Stimulated activated CD8-positive, alpha-beta memory T cell treated with anti-CD3 and anti-CD28 coated beads, Interleukin-7, amount 100 ng/mL, for 1 hour (primary cell): ENCODE measurements at places on chromosomes 7 and 10.

- DNase-seq, result no peak
These were observed 139.6 kb downstream of the CDH23 start for GRCh38 chr10:71536332-71536731.

DNA sequence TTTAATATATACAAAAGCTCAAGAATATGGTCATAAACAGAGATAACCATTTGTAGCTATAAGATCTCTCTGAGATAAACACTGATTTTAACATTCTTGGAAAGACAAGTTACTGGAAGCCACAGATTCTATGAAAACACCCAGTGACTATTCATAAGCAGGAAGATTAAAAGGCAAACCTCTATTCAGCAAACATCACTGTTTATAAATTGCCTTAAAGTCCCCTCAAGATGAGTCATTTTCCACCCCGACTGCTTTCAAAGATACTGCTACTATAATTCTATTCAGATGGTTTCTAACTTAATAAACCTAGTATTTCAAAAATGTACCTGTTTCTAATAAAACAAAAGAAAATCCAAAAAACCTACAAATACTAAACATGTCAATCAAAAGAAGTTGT is 21.0 kb downstream of the TM9SF3 start:
- DNase-seq, result no peak

DNA sequence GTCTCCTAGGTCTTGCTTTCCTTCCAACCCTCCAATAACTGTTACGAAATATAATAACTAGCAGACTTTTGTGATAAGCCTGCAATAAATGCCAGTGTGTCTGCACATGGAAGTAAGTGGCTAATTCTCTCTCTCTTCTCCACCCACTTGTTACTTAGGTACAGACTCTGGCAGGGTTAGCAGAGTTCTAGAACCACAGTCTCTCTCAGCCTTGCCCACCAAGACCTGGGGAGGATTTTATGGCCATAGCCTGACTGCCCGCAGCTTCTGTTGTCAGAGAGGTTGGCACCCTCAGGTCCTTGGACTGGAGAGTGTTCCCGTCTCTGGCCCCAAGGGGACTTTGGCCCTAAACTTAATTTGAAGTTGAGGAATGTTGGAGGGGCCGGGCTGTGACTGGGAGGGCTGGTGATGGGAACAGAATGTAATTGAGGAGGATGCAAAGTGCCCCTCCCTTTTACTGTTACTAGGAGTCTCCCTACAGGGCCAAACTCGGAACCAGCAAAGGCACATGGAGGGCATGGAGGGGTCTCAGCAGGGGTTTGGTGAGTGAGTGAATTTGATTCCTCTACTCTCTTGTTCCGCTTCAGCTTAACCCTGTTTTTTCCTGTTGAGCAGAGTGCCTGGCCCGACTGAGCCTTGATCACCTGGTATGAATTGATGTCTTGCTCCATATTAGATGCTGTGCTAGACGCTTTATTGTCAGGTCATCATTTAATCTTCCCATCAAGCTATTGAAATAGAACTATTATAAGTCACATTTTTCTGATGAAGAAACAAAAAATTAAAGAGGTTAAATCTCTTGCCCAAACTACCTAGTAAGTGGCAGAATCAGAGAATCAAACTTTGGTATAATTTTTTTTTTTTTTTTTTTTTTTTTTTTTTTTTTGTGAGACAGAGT is 37.0 kb upstream of the LCOR start:
- no peak for DNase-seq

DNA sequence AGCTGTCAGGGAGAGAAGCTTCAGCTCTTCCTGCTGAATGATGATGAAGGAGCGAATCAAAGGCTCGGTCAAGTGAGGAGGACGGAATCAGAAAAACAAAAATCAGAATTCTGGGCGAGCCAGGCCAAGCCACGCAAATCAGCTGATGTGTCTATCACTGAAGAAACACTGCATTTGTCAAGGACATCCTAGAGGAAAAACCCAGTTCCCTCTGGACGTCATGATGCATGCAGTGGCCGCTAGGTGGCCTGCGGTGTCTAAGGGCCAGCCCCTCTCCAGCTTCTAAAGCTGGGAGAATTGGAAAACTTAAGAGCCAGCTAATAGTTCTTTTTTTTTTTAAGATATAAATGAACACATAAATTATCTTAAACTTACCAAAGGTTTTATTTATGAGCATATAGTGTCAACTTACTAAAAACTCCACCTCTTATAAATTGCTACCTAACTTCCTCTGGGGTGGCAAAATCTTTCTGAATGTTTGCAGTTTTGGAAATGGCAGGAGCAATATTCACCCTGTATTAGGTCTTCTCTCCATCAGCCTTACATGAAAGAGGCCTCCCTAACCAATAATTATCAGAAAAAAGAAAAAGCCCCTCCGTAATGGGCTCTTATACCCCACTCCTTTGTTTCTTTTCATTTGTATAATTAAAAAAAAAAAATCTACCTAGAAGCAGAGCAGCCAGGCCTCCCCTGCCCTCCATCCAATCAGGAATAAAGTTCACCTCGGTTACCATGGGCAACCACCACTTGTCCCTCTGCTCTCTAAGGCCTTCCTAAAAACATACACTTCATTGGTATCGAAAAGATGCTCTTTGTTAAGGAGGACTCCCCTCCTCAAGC is 186.8 kb downstream of the USP6NL start:
- DNase-seq, result no peak

- DNase-seq, result no peak
These were observed 39.6 kb upstream of the KLHL7 start for GRCh38 chr7:23065974-23066373.

GRCh38 chr10:23173214-23174073 is 18.7 kb upstream of the PTF1A start:
- DNase-seq, result no peak

GRCh38 chr10:28812384-28813372 is 135.4 kb downstream of the BAMBI start:
- no peak for DNase-seq

- DNase-seq, result no peak
These were observed 235.5 kb downstream of the SEMA3E start for GRCh38 chr7:83413424-83413823.

GRCh38 chr10:1158066-1158465 is 101.9 kb downstream of the WDR37 start:
- DNase-seq, result no peak

GRCh38 chr10:14476641-14477407 is 146.1 kb upstream of the FRMD4A start:
- no peak for DNase-seq

DNA sequence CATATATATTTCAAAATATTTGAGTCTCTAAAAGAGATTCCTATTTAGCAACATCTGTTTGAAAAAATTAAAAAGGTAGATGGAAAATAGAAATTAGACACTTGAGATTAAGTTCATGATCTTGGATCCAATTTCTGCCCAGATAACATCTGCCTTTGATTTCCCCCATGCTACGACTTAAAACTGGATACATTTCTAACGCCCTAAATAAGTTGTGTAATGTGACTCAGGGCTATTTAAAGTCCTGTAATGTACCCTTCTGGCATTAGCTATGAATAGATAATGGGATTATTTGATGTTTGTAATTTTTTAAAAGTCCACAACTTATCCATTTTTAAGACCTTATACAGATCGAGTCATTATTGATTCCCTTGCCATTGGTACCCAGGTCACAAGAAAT is 23.4 kb downstream of the CFAP43 start:
- DNase-seq, result no peak

GRCh38 chr7:92749327-92749755 is 87.0 kb downstream of the CDK6 start:
- DNase-seq, result no peak
